ENCODE measurements at places on chromosomes 3 and 15.
A peak's percentile ranks its signal among the peaks of the same experiment; 100 is the strongest.

GRCh38 chr3:125154800-125155269 is 57.7 kb downstream of the SLC12A8 start:
- no peak for DNase-seq

- no peak for DNase-seq
These were observed 145.4 kb downstream of the EPHA3 start for GRCh38 chr3:89252860-89253259.

DNA sequence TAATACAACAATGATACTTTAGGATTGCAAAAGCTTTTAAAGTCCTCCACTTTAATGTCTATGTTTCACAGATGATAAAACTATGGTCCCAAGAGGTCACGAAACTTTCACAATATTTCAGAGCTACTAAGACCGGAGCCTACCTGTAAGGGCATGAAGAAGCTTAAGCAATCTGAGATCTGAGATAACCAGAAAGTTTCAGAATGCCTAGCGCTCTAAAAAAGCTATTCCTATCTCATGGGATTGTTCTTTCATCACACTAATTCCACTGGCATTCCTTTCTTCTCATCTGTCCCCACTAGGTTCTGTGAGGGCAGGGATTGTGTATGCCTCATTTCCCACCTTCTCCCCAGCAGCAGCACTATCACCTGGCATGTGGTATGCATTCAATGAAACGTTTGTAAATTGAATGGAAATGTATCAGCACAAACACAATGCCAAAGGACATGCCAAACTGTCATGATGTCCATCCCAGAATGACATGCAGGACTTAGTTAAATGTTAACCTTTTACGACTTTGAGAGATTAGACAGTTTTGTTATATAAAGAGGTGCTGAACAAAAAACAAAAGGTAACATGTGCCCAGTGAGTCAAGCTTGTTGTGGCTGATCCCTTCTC is 104.7 kb upstream of the NR2F2 start:
- DNase-seq: no peak

GRCh38 chr3:174681784-174682183 is 177.3 kb upstream of the NAALADL2 start:
- DNase-seq: no peak

DNA sequence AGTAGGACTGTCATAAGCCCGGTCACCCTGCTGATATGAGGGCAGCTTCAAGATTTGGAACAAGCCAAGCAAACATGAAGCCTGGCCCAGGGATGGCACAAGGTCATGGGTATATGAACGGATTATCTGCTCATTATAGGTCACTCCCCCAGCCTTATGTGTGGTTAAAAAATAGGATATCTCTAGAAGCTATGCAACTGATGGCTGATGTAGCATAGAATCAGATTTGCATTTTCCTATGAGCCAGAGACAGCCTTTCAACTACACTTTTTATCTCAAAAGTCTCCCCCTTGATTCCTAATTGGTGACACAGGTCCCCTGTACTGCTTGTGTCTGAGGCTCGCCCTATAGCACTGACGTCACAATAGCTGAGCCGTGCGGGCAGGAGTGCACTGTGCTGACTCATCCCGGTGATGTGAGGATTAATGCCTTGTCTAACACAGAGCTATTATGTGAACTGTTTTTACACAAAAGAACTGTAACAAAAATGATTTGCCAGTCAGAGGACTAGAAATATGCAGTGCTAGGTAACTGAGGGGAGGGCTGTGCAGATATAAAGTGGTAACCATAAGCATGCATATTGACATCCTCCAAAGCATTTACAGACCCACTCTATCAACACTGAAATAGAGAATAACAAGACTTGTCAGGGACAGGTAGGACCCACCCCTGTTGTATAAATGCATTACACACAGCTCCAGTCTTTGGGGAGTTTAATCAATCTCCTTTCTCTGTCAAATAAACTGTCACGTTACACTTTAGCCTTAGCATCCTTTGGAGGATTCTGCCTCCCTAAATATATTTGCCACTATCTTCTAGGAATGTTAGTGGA is 204.9 kb downstream of the TIGIT start:
- no peak for DNase-seq

GRCh38 chr3:118578559-118578958 is 456.1 kb downstream of the IGSF11 start:
- no peak for DNase-seq

DNA sequence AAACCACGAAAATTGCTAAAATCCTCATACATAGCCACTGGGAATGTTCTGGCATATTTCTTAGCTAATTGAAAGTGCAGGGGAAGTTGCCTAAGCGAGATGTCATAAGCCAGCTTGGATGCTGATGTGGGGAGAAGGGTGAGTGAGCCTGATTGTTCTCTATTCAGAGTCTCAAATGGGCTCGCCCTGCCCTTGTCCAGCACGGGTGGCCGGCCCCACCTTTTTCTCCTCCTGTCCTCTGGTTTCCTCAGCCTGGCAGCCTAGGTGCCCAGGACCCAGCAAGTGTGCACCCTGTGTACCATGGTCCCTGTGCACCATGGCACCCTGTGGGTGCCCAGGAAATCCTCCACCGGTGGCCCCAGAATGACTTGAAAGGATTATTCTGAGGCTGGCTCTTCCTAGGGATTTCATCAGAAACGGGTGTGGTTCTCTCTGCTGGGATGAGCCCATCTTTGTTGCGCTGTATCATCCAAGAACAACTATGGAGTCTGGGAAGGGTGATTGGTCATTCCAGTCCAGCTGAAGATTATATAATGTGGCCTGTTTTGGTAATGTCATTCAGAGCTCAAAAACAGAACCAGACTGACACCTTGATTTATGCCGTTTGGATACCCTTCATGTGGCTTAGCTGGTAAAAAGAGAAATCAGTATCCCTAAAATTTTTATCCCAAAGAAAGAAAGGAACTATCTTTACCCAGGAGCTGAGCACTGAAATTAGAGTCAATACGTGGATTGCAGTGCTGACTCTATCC is 150.8 kb upstream of the BHLHE40 start:
- no peak for DNase-seq

DNA sequence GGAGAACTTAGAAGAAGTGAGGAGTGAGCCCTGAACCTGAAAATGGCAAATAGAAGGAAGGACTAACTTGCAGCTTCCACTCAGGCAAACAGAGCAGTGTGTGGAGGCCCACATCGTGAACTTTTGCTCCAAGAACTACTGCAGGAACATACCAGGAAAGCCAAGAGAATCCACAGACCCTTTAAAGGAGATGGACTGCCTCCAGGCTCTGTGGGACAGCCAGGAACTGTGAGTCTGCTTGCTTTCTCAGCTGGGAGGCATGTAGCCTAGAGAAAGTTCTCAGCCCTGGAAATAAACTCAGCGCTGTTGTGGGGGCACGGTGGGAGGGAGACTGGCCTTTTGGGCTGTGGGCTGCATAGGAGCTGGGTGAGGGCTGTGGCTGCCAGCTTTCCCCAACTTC is 93.0 kb downstream of the SNRK start:
- no peak for DNase-seq

GRCh38 chr3:163916596-163917560 is 1161.4 kb downstream of the SI start:
- DNase-seq: no peak

GRCh38 chr15:99615460-99615859 is 49.7 kb downstream of the MEF2A start:
- DNase-seq: no peak

GRCh38 chr3:5059782-5060181 is 62.3 kb upstream of the ARL8B start:
- DNase-seq: no peak

- DNase-seq: no peak
These were observed 284.5 kb downstream of the XXYLT1 start for GRCh38 chr3:194986208-194987043.

- DNase-seq: peak; percentile 15
These were observed 31.4 kb upstream of the POU1F1 start for GRCh38 chr3:87307805-87308204.

DNA sequence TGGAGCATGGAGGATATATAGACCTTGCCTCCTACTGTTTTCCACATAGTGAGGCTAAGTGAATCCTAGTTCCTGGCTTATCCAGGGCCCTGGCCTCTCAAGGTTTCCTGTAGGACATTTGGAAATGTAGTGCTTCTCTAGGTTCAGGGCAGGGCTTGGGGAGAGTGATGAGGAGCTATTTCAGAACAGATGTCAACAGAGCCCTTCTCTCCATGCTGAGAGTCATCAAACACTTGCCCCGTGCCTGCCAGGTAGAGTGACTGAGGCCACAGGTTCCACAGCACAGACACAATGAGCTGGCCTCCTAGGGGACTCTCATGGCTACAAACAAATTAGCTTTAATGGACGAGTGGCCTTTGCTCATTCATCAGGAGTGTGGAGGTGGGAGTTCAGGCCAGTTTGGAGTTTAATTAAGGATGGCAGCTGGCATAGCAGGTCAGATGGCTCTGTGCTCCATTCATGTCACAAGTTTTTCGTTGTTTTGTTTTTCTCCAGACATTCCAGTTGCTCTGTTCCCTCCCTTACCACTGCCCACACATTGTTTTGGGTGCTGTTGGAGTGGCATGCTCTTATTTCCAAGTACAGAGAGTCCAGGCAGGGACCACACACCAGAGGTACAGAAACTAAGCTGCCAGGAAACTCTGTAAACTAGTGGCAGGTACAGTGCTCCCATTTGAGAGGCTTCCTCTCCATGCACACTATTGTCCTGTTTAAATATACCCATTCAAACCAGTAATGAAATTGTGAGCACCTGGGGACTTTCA is 189.8 kb downstream of the RYR3 start:
- DNase-seq: no peak

DNA sequence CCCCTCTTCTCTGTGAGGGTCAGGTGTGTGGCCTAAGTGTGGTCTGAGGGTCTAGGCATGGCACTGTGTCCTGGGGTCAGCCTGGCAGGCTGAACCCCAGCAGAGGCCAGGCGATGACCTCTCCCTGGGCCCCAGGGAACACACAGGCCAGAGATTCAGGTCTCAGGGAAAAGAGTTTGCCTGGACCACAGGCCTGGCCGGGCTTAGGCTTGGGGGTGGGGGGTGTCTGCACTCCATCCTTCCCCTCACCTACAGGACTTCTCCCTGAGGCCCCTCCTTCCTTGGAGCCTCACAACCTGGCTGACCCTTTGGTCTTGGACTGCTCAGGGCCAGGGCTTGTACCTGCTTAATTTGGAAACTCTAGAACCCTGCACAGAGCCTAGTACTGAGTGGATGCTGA is 21.8 kb downstream of the RASGRF1 start:
- DNase-seq: no peak

DNA sequence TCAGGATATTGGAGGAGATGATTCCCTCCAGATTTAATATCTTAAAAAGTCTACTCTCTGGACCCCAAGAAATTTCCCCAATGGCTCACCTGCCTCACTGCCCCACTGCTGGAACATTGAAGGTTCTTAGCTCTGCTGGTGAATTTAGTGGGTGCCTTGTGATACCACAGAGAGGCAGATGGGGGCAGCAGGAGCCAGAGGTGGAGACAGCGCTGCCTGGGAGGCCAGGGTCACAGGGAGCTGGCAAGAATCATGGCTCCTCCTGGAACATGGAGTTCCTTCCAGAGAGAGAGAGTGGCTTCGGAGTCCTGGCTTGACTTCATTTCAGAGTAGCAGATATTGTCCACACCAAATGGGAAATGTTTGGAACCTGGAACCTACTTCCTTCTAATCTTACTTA is 263.5 kb upstream of the CFAP20DC start:
- peak; percentile 6 for DNase-seq

GRCh38 chr3:190197346-190197763 is 76.7 kb upstream of the P3H2 start:
- no peak for DNase-seq

- DNase-seq: no peak
These were observed 85.4 kb downstream of the EPHB1 start for GRCh38 chr3:134880431-134880830.

- no peak for DNase-seq
These were observed 3.7 kb downstream of the MELTF start for GRCh38 chr3:197025736-197026480.

DNA sequence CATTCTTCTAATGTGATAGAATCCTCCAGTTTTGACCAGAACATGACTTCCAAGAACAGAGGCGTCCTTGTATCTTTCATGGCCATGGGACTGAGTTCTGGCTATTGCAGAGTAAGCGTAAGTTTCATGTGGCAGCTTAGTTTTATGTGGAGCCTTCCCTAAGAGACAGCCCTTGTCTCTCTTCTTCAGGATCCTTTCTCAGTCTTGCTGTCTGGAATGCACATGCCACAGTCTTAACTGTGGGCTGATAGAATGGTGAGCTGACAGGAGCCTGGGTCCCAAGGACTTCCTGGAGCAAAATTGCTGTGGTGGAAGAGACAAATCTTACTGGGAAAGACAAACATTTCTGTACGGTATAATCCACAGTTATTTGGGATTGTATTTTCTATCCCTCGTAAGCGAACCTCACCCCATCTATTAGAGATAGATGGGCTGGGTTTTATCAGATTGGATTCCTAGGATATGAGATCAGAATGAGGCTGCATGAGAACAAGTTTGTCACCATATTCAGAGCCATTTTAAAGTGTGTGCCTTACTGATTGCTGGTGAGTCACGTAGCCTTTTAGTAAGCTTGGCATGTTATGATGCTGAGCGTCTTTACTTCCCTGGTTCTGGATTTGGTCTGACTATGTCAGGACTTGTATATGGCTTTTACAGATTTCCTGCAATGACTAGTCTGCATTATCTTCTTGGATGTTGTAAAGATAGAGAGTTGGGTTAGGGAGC is 32.8 kb downstream of the CDIN1 start:
- DNase-seq: no peak

DNA sequence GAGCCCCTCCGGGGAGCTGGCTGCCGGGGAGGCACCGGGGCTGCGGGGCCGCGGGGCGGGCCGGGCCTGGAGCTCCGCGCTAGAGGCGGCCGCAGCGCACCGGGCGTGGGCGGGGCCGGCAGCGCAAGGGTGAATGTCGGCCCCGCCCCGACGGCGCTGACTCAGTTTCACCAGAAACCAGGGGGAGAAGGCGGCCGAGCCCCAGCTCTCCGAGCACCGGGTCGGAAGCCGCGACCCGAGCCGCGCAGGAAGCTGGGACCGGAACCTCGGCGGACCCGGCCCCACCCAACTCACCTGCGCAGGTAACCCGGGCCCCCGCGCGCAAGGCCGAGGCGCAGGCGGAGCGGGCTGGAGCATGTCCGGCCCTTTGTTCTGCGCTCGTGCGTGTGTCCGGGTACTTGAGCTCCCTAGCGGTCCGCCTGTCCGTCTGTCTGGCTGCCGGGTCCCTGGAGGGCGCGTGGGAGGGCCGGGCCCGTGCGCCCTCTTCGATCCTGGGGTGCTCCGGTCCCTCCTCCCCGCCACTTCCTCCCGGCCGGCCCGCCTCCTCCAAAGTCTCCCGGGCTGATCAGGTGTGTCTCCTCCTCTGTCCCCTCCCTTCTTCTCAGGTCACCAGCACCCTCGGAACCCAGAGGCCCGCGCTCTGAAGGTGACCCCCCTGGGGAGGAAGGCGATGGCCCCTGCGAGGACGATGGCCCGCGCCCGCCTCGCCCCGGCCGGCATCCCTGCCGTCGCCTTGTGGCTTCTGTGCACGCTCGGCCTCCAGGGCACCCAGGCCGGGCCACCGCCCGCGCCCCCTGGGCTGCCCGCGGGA is at the start of gene SPINT1:
Gene SPINT1 (plus strand): TSS at position 164 of the 811 bp plus-strand sequence. CDS start 507 bp downstream, at position 671.
- no peak for DNase-seq

DNA sequence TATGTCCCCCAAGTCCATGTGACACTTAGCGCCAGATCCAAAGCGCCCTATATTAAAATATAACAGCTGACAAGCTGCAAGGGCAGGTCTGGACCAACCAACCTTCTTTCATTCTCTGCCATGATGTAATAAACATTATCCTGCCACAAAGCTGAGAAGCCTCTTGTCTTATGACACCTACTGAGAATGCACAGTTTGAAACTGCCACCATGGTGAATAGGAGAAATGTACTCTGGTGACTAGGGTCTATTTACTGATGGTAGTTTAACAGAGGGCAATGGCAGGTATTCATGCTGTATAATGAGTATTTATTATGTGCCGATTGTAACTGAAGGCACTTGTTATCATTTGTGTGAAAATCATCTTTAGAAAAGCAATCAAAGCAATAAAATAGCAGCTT is 634.0 kb downstream of the OTOL1 start:
- DNase-seq: no peak

Measured in hematopoietic multipotent progenitor cell treated with erythropoietin and hydrocortisone succinate and interleukin-3 and kit ligand, for 8 days (in vitro differentiated cells).